HS-5 (cell line): ENCODE measurements at places on chromosomes 4 and X.

- DNase-seq = peak; percentile 20
Observed at GRCh38 chr4:186557061-186557460, 1.7 kb upstream of the MTNR1A start.

GRCh38 chr4:29052266-29052665 lies 1667.9 kb upstream of the PCDH7 start:
- DNase-seq = no peak

DNA sequence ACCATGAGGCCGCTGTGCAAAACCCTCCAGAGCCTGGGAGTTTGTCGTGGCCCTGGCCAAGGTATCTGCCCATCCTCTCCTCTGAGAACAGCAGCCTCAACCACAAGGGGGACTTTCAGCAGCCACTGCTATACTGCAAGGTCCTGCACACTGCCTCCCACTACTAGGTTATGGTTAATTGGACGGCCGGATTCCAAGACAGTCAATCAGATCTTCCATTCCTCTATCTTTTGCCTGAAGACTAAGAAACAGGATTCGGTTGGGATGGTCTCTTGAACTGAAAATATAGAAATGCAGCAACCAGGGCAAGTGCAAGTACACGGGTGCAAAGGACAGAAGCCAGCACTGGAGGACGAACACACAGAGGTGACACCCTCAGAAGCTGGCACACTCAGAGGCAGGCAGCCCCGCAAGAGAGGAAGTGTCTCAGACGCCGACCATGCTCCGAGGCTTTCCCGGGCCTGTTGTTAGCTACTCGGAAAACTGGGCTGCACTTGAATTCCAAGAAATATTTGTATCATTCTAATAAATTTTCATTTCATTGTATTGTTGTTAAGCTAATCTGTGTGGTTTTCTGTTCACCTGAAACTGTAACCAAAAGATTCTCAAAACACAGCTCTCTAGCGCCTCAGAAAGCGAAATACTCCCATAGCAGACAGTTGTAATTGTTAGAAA lies 63.3 kb downstream of the AFAP1 start:
- no peak for DNase-seq

DNA sequence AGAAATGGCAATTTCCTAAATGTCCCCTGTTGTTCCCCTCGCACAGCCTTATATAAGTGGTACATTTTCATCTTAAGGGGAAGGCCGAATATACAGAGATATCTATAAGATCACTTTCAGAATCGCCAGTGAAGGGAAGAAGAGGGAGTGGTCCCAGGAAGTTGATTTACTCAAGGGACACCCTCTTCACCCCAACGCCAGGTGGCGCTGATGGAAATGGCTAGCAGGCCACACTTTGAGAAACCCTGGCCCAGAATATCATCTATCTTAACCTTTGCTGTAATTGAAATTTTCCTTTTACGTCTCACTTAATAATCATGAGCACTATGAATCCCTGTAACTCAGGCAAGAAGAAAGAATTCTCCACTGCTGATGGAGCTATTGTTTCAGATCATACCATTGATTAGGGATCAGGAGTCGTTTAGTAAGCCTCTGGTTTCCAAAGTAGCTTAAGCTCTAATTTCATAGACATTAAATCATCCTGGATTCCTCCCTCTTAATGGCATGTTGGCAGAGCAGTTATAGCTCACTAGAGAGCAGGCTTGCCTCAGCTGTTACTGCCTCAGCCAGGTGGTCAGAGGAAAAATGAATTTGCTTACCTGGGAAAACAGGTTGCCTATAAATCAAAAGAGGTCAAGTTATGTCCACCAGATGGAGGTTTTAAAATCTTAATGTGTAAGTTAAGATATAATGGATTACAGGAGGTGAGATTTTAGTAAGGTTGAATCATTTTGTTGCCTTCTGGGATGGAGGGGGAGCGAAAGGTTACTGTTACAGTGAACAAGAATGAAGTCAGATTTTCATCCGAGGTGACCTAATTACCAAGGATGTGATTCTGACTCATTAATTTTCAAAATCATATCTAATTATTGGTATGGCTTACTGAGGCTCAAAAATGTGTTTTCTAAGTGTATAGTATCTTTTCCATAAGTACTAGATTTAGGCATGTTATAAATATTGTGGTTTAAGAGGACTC lies 941.2 kb upstream of the TENM3 start:
- DNase-seq = no peak
